ENCODE measurements at places on chromosomes 3 and 15.

GRCh38 chr3:180378496-180378895 is 223.5 kb upstream of the TTC14 start:
- DNase-seq = no peak

DNA sequence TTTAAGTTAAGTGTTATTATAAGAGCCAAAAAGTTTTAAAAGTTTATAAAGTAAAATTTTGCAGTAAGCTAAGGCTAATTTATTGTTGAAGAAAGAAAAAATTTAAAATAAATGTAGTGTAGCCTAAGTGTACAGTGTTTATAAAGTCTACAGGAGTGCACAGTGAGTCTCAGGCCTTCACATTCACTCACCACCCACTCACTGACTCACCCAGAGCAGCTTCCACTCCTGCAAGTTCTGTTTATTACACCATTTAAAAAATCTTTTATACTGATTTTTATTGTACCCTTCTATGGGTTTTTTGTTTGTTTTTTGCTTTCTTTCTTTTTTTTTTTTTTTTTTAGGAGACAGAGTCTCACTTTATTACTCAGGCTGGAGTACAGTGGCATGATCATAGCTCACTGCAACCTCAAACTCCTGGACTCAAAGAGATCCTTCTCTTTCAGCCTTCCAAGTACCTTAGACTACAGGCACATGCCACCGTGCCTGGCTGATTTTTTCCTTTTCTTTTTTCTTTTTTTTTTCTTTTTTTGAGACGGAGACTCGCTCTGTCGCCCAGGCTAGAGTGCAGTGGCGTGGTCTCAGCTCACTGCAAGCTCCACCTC is 25.9 kb downstream of the CSTA start:
- no peak for DNase-seq

GRCh38 chr3:8937064-8938020 is 25.9 kb downstream of the RAD18 start:
- DNase-seq = no peak

DNA sequence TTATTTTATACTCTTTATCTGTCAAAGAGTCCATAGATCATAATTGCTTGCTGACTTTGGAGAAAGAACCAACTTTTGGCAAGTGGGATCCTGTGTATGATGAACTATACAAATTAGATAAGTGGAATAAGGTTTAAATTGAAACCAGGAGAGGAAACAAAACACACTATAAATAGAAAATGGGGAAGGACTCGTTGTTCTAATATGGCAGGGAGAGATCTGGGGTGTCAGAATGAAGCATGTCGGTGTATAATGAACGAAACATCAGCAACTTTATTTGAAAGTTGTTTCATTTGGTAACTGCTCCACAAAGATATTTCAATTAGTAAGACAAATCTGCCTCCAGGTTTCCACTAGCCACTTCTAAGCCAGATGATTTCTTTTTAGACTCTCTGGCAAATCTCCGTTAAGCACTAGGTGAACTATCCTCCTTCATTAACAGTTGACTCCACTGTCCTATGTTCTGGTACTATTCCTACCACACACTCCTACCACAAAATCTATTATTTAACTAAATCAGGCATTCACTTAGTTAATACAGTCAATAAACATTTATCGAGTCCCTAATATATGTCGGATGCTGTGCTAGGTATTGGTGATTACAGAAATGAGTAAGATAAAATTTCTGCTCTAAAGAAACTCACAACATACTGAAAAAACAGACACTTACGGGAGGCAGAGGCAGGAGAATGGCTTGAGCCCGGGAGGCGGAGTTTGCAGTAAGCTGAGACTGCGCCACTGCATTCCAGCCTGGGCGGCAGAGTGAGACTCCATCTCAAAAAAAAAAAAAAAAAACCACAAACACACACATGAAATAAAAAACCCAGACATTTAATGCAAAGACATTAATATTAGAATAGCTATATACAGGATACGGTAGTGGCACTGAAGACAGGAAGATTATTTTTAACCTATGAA is 20.1 kb downstream of the SLC15A2 start:
- no peak for DNase-seq

- no peak for DNase-seq
Observed at GRCh38 chr3:173745952-173746682, 348.6 kb downstream of the NLGN1 start.

GRCh38 chr3:178352326-178353005 is 183.8 kb upstream of the KCNMB2 start:
- DNase-seq = peak; percentile 4

GRCh38 chr15:42020713-42021273 is at the start of gene PLA2G4E:
Gene PLA2G4E (minus strand): TSS chr15:42021042. CDS start chr15:42021030, 12 bp downstream.
- DNase-seq = no peak

DNA sequence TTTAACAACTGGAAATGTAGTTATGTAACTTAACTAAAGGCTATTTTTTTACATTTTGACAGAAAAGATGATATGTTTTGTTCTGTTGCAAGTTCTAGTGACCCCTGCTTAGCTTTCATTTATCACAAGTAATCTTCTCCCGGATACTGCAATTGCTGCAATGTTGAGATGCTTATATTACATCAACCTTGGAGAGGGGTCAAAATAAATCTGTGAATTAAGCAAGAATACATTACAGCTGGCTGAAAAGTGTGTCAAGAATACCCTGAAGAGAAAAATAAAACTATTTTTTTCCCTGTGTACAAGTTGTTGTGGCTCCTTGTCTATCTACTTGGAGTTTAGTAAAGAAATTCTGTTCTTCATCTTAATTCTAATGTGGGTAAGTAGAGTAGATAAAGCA is 232.1 kb upstream of the GOLIM4 start:
- DNase-seq = no peak

DNA sequence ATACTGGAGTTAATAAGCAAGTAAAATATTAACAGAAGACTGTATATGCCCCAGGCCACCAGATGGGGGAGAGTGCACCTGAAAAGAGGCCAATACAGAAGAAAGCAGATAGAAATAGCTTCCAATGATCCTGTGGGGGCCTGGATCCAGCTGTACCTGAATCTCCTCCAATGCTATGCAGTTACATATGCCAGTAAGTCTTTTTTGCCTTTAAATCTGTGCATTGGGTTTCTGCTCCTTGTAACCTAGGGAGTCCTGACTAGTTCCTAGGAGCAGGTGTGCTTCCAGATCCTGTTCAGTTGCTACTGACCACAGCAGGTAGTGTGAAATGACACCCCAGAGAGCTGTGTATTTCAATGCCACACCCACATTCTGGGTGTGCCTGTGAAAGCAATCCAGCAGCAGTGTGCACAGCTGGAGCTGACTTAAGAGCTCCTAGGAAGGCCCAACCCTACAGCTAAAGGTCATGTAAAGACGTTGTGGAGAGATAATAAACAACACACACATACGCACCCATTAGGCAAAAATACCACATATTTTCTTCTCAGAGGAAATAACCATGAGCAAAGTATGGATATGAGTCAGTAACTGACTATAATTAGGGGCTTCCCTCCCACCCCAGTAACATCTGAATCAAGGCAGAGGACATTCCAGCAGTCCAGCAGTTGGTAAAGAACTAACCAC is 62.2 kb upstream of the AKAP13 start:
- DNase-seq = no peak

DNA sequence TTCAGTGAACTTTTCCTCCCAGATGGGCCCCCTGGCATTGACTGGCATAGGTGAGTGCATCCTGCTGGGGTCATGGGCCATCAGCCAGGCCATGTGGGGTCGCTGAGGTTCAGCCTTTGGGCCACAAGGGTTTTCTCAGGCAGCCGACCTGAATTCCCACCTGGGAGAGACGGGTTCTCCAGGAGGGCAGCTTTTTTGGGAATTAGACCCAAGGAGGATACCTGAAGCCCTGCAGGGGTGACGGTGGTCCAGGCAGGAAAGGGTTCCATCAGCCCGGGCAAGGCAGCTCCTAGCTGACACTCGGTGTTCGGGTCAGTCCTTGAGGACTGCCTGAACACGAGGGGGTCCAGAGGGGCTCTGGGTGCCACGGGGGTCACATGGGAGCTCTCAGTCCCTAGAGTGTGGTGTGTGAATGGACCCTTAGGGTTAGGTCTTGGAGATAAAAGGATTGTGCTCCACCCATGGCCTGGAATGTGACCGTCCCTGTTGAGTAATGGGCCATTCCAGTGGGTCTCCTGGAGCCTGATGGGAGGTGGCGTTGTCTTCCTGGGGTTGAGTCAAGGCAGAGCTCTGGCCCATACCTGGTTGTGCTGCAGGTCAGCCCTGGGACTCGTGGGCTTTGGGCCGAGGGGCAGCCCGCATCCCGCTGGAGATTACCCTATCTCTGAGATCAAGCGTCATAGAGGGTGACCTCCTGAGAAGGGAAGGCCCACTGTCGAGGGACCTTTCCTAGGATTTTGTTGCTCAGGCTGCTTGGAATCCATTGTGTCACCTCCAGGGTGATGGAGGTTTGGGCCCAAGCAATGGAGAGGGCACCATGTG is 192.8 kb downstream of the UBE3A start:
- DNase-seq = no peak

GRCh38 chr3:131762981-131763564 is 260.3 kb upstream of the MRPL3 start:
- DNase-seq = no peak

- DNase-seq = no peak
Observed at GRCh38 chr3:86785386-86785785, 205.6 kb downstream of the VGLL3 start.

DNA sequence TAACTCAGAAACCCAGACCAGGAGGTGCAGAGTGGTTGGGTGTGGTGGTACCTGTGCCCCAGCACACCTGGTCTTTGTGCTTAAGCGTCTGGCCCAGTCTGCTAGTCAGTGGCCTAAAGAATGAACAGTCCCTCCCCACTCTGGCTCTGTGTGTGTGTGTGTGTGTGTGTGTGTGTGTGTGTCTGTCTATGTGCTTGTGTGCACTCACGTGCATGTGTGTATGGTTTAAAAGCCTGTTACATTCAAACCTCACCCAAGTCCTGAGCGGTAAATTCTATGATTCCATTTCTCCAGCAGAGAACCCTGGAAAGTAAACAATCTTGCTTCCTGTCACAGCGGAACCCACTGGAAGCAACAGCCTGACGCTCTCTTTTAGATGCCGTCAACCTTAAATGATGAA is 34.2 kb downstream of the EDEM1 start:
- DNase-seq = no peak

DNA sequence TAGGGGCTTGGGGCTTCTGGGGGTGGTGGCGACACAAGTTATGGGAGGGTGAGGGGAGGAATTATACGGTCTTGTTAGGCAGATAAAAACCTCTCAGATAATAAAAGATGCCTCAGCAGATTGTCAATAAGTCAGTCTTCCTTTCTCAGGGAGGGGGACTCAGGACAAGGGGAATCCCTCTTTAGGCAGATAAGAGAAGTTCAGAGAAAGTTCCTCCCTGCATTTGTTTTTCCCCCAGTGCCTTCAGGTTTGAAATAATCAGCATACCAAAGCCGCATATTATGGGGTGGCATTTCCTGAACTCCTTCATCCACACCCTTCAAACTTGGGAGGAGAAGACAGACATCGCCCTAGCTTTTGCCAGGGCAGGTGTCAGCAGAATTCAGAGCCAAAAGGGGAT is 8.5 kb downstream of the PPCDC start:
- no peak for DNase-seq

DNA sequence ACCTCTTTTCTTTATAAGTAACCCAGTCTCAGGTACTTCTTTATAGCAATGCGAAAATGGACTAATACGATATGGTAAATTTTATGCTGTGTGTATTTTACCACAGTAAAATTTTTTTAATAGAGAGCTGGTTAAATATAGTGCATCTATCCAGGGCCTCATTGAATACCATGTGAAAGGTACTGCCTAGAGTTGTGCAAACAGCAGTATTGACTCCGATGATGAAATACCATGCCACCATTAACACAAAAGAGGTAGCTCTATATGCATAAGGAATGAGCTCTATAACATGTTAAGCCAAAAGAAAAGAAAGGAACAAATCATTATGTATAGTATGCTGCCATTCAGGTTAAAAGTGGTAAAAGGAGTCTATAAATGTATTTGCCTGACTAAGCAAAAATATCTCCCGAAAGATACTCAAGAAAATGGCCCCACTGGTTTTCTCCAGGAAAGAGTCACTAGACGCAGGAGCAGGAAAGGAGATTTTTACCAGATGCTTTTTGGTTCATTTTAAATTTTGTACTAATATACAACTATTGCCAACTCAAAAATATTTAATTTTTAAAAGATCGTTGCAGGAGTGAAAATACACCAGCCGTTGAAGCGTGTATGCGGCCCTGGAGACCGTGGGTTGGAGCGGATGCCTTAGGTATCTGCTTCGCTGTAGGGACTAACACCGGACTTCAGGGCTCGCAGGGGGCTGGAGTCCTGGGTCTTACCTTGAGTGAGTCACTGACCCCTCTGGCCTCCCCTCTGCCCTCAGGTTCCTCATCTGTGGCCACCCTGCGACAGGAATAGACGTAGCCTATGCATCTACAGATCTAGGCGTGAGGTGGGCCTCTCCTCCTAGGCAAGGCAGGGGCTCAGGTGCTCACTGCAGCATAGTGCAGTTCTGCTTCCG is 120.1 kb downstream of the CHSY1 start:
- no peak for DNase-seq

- DNase-seq = no peak
Observed at GRCh38 chr3:27696906-27697305, 25.2 kb downstream of the EOMES start.

- DNase-seq = no peak
Observed at GRCh38 chr15:77844798-77845446, 212.2 kb upstream of the LINGO1 start.

GRCh38 chr15:41825572-41826535 is 2.0 kb upstream of the JMJD7 start:
- DNase-seq = no peak

- DNase-seq = no peak
Observed at GRCh38 chr3:23052620-23053019, 150.5 kb upstream of the UBE2E2 start.
